RCC 7860 (cell line): ENCODE measurements at places on chromosomes 1 and 21.

DNA sequence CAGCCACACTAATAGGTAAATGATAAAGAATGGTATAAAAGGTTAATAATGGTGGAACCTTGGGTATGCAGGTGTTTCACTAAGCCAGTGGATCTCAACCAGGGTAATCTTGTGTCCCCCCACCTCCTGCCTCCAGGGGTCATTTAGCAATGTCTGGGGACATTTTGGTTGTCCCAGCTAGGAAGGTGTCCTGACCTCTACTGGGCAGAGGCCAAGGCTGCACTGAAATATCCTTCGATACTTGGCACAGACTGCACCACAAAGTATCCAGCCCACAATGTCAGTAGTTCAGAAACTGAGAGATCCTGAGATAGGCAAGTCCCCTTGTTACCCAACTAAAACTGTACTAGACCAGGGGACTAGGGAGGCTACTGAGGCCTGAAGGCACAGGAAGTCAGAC, 113.6 kb upstream of the TIAM1 start:
- no peak for DNase-seq

GRCh38 chr1:157203166-157203565, 65.0 kb upstream of the ETV3 start:
- DNase-seq: no peak

DNA sequence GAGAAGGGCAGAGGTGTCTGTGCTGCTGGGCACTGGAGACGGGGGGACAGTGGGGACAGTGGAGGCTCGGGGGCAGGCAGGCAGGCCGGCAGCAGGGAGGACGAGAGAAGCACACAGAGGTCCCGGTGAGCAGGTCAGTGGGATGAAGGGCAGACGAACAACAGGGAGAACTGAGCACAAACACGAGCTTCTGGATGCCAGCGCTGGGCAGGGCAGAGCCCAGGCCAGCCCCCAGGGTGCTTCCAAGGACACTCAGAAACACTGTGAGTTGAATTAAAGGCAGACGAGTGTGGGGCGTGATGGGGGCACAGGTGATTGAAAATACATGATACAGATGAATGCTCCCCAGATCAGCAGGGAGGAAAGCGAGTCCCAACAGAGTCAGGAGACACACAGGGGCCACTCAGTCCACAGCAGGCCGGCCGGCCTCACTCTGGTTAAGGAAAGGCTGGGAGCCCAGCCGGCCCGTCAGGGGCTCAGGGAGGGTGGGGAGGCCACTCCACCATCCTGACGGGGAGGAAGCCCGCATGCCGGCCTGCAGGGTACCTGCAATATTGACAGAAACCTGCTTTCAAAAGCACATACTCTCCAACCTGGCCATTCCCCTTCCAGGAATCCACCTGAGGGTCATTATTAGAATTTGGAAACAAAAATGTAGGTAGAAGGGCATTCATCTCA, 14.1 kb downstream of the SLC19A1 start:
- no peak for DNase-seq

- DNase-seq: no peak
Observed at GRCh38 chr1:118918230-118918939, 69.8 kb downstream of the TBX15 start.

GRCh38 chr1:162687870-162688269, 55.6 kb downstream of the DDR2 start:
- no peak for DNase-seq
